ENCODE measurements at places on chromosomes 11 and 22.

DNA sequence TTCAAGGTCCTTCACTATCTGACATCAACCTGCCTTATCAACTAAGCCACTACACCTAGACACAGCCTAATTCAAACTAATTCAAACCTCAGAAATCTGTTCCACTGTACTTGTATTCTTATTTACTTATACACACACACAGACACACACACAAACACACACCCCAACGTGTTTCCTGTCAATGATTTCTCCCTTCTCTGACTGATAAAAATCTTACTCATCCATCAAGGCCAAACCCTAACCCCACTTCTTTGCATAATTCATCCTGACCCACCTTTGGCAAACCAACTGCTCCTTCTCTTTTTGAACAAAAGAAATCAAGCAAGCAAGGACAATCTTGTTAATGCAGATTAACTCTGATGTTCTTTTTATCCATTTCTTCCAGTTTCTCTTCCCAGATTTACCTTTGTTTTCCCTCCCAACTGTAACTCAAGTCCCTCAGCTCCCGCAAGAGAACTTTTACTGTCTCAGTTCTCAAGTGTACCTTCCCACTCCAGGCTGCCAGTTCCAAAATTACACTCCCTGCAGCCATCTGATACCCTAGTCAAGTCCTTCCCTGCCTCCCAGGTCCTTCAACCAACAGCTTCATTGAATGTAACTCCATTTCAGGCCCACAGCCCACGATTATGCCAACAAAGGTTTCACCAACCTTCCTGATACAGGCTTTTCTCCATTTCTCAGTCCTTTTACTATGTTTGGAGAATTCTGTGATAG, 78.3 kb downstream of the PAK1 start:
- DNase-seq: no peak

DNA sequence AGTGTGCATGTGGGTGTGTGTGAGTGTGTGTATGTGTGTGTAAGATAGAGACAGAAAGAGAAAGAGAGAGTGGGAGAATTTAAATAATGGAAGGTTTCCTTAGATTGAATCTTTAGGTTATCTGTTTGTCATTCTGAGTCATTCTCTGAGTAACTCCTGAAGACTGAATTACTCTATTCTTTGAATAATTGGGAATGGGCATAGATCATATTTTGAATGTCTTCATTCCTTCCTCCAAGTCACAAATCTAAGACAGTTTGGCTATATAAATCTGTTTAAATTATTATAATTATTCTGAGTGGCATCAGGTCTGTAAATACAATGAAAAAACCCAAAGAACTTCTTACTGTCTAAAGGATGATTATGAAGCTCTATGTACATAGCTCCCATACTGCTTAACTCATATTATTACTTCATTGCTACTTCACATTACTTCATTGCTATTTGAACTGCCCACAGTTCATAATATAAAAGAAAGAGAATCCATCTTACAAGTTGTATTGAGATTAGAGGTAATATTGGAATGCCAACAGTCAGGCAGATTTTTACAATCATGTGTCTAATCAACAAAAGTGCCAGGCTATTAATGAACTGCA, 346.6 kb upstream of the CCDC179 start:
- no peak for DNase-seq

DNA sequence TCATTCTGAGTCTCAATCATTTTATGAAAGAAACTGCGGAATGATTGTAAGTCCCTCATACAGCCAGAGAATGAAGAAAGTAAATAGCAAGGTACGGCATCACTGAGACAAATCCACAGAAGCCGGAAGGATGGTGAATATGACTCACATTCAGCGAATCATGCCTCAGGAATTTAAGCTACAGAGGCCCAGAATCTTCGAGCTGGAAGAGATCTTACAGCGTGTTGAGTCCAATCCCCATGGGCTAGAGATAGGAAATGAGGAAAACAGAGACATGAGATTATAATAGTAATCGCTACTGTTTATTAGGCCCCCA, 173.2 kb downstream of the KIF18A start:
- DNase-seq: no peak

DNA sequence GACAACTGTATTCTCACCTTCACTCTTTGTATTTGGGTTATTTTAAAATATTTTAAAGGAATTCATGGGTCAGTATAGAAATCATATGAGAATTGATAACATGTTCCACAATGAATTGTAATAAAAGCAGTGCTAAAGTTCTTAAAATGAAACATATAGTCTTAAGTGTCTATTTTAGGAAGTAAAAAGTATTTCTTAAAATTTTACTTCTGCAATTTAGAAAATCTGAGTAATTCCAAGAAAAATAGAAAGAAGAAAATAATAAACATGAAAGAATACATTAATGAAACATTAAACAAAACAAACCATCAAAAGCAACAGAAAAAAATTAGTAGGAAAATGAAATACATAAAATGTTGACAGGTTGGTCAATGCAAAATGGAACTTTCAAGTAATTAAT, 332.4 kb downstream of the ETS1 start:
- no peak for DNase-seq

- no peak for DNase-seq
Observed at GRCh38 chr11:102415304-102415916, 37.2 kb downstream of the TMEM123 start.

Measured in Right ventricle myocardium superior (tissue), 1 donor.